Esophagus squamous epithelium (tissue), 5 donors: ENCODE measurements at places on chromosomes 16 and 17.

- no peak for DNase-seq
Observed at GRCh38 chr17:32292094-32292493, 26.5 kb downstream of the RHBDL3 start.

GRCh38 chr17:30165960-30166359 is 49.3 kb downstream of the NSRP1 start:
- DNase-seq, result no peak

GRCh38 chr17:6503641-6504195 is 52.6 kb downstream of the PITPNM3 start:
- no peak for DNase-seq

GRCh38 chr16:66478733-66479511 is 51.8 kb downstream of the BEAN1 start:
- no peak for DNase-seq

DNA sequence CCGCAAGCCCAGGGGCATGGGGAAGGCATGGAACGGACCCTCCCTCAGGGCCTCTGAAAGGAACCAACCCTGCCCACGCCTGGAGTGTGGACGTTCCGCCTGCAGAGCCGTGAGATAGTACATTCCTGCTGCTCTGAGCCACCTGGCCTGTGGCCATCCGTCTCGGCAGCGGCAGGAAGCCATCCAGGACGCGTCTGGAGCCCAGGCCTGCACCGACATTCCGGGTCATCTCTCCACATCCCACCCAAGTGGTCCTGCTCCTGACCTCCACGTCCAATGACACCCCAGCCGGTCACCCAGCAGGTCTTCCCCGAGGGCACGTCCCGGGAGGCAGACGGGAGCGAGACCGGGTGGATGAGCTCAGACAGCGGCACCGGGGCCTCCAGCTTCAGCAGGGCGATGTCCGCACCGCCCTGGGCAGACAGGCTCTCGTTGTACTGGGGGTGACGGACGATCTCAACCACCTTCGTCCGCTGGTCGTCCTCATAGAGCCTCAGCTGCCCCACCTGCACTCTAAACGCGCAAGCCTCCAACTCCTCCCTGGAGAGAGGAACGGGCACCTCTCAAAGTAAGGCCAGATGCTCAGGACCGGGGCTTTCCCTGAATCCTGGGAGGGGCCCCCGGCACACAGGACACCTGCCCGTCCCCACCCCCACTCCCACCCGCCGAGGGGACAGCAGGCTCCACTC is 21.3 kb upstream of the UBE2I start:
- no peak for DNase-seq

- DNase-seq, result no peak
Observed at GRCh38 chr16:29712809-29713208, 33.0 kb downstream of the C16orf54 start.

DNA sequence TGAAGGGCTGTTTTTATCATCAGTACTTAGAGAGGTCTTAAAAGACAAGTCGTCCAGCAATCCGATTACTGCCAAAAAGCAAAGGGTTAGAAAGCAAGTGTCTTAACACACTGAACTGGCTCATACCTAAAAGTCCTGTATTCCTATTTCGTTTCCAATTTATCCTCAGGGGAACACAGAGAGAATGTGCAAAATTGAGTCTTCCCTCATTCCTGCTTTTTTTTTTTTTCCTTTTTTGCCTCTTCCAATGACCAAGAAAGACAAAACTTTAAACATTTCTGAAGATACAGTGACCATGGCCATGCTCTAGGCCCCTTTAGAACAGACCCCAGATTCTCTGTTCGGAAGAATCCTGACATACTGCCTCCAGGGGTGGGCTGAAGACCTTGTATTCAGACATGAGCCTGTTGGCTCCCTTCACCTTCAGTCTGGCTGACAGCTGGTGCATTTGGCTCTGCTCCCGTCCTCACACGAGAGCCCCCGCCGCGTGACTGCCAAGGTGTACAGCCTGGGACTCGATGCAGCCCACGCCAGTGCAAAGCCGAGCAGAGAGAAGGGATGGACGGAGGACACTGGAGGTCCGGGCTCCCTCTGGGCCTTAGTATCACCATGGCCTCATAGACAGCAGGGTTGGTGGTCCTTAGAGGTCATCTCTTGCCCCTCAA is 47.0 kb downstream of the COTL1 start:
- no peak for DNase-seq

DNA sequence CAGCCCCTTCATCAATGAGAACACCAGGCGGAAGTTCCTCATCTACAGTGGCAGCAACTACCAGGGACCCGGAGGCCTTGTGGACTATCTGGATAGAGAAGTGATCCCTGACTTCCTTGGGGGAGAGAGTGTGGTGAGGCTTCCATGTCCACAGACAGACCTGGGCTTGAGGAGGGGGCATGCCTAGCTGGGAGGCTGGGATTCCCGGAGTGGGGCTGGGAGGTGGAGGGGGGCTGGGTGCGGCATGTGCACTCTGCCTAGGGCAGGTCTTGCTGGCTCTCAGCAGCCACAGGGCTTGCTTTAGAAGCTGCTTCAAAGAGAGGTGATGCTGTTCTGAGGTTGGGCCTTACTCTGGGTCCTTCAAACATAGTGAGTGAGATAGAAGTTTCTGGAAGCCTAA is 27.8 kb downstream of the NAGPA start:
- no peak for DNase-seq

- DNase-seq, result no peak
Observed at GRCh38 chr17:36057911-36058310, 6.2 kb upstream of the CCL18 start.

- DNase-seq, result no peak
Observed at GRCh38 chr17:43856141-43856540, 9.2 kb downstream of the CD300LG start.

- no peak for DNase-seq
Observed at GRCh38 chr16:46844771-46845170, 13.8 kb upstream of the C16orf87 start.

DNA sequence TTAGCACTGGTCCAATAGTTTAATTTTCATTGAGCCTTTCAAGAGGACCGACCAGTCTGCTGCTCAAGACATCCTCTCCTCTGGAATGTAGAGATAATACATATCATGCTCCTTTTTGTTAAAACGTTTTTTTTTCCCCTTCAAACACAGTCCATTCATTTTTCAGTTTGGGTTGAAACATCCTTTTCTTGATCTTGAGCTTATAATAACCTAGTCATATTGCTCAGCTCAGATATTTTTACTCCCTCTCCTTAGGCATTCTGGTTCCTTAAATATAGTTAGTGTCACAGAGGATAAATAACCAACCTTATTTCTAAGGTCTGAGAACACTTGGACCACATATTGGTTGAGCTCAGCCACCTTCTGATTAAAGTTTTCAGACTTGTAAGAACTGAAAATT is 12.8 kb downstream of the ANKRD40CL start:
- no peak for DNase-seq

DNA sequence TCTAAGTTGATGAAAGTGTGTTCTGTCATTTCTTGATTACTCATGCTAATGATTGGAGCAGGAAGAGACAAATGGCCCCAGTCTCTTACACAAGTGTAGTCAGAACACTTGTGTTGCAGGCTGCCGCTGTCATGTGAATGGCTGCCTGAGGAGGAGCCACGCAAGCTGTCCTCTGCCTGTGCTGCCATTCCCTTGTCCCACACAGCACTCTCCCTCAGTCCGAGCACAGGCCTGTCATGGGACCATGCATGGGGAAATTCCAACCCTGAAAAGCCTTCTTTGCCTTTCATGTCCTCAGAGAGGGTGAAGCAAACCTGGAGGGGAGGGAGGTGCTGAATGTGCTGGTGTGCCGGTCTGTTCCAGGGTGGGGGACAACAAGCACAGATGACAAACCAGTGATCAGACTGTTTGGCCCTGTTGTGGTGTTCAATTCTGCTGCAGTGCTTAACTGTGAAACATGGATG is 109.4 kb downstream of the MRTFB start:
- no peak for DNase-seq

DNA sequence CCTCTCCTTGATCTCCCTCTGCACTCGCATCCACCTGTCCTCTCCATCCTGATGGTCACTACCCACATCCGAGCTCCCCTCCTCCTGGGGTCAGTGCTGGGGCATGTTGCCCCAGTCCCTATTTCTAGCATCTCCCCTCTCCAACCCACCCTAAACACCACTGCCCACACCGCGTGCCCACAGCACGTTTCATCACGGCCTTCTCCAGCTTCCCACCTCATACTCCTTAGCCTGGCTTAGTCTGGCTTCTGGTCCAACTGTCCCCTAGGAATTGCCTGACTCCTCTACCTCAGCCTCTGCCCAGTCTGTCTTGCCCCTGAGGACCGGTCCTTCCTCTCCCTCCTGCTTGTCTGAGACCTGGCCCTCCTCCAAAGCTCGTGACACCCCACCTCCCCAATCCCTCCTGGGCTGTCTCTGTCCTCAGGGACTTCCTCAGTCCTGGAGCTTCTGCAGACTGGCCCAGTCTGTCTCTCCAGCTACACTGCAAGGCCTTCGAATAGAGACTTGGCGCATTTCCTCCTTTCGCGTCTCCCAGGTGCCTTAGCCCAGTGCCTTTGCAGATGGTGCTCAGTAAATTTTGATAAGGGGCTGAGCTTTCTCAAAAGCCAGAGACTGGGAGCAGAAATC is 4.9 kb downstream of the ALOX15 start:
- no peak for DNase-seq

- DNase-seq, result no peak
Observed at GRCh38 chr17:69858460-69858859, 216.6 kb upstream of the KCNJ16 start.

DNA sequence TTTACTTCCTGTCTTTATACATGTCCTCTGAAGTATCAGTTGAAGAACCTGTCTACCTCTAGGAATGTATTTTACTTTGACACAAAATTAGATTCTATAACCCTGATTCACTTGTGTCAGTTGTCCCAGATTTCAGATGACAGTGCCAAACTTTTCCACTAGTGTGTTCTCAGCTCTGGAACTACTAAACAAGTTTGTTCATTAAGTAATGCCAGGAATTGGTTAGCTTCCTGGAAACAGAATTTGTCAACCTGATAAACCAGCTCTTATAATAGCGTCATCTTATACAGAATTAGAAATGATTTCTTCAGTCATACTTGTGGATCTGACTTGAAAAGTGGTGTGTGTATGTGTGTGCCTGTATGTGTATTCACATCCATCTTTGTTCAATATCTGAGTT is 7.4 kb downstream of the MAP3K3 start:
- no peak for DNase-seq

GRCh38 chr17:77173104-77173503 is 32.3 kb downstream of the SEC14L1 start:
- no peak for DNase-seq

GRCh38 chr16:22786691-22787090 is 27.3 kb upstream of the HS3ST2 start:
- no peak for DNase-seq

DNA sequence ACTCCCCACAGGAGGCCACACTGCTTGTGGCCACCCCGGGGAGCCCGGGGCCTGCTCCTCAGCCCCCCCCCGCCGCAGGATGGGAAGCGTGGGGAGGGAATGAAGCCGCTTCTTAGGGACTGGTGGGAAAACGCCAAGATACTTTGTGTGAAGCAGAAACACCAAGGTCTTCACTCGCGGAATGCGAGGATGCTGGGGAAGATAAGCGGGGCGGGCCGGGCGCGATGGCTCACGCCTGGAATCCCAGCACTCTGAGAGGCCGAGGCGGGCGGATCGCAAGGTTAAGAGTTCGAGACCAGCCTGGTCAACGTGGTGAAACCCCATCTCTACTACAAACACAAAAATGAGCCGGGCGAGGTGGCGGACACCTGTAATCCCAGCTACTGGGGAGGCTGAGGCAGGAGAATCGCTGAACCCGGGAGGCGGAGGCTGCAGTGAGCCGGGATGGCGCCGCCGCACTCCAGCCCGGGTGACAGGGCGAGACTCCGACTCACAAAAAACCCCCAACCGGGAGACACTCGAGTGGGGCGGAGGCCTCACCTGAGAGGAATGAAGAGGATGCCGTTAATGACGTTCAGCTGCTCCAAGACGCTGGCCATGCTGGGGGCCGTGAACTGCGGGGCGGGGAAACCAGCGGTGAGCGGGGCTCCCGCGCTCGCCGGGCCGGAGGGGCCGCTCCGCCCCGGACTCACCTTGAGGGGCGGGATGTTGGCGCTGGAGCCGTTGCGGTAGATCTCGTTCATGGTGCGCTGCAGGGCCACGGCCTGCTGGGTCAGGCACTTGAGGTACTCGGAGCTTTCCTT is 20.3 kb downstream of the CLUH start:
- no peak for DNase-seq

DNA sequence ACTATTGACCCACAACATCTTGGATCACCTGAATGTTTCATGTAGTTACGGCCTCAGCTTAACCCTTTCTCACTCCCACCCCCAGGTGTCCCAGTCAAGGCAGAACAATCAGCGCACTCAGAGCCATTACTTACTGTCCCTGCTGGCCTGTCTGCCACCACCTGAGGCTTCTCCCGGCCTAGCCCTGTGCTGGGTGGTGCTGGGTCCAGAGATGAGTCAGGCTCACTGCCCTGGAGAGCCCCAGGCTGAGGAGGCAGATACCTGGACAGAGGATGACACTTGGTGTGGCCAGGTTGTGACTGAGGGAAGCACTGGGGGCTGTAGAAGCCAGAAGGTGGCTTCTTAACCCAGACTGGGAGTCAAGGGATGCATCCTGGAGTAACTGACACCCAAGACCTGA is 4.0 kb upstream of the SLC5A2 start:
- DNase-seq, result no peak
